GOT3 (cell line): ENCODE measurements at places on chromosomes 13 and 19.
A peak's percentile ranks its signal among the peaks of the same experiment; 100 is the strongest.

GRCh38 chr19:5690955-5691821 is 1.1 kb downstream of the RPL36 start:
- DNase-seq, result no peak

DNA sequence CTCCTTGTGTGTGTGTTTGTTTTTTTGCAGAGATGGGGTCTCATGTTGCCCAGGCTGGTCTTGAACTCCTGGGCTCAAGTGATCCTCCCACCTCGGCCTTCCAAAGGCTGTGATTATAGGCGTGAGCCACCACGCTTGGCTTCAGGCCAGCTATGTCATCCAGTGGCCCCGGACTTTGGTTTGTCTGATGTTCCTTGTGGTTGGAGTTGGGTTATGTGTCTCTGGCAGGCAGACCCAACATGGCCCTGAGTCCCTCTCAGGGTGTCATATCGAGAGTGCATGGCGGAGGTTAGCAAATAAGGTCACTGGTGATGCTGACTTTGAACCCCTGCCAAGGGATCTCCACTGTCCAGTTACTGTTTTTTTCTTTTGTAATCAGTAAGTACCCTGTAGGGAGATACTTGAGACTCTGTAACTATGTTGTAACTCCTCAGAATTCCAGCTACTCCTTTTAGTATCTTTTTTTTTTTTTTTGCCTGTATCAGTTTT is 37.3 kb downstream of the SMARCA4 start:
- DNase-seq, result no peak

DNA sequence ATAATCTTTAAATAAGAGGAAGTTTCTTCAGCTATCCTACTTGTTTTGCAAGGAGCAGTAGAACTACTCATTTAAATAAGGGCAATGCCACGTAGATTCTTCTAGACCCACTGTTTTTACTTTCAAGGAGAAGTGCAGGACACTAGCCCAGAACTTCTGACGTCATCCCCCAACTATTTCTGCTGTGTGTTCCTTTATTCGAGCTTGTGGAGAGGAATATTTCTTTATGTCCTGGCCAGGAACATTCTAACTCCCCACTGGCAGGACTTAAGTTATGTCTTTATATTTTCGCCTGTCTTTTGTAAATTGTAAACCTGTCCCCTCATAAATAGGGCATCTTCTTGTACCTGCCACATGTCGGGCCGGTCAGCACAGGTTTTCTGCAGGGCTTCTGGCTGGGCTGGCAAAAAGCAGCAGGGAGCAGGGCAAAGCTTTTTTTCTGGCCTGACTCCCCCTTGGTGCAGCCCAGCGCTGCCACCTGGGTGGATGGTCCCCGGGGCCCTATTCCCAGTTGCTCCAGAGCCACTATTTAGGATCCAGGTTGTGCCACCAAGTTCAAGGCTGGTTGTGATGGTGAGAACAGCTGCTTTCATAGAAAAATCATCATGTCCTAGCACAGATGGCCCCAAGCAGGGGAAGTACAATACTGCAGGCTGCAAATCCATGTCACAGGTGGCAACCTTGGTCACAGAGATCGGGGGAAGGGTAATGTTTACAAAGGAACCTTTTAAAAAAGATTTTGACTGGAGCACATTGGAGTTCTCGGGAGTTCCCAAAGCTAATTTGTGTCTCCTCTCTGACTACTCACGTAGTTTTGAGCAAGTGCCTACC is 1.8 kb downstream of the MBNL2 start:
- no peak for DNase-seq

DNA sequence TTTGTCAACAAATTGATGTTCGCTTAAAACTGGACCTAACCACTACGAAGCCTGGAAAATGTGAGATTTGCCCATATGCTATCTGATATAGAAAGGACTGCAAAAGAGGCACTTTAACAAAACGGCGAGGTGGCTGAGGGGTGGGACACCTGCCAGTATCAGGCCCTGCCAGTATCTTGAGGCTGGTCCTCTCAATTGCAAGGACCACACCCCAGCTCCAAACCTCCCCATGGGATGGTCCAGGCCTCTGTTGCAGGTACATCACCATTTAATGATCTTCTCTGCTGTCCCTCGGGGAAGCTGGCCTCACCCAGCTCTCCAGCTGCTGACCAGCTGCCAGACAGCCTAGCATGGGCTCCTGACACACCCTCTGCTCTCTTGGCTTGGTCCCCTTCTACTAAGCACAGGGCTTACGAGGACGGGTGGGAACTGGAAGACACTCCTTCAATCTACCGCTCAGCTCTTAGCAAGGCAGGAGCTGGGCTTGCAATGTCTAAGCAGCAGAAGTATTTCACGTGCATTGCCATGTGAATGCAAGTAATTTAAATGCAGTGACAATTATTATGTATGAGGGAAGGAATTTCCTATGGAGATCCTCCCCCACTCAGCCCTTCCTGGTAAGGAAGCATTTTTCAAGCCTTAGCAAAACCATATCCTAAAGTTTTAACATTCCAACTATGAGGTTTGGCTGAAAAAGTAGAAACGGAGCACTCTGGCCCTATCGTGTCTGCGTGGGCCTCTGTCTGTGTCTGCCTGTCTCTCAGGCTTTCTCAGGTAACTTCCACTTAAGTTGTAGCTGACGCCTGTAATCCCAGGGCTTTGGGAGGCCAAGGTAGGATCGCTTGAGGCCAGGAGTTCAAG is 63.9 kb downstream of the LATS2 start:
- DNase-seq, result no peak

GRCh38 chr19:38893341-38893771 is 6.1 kb downstream of the SIRT2 start:
- DNase-seq, result no peak

- DNase-seq, result no peak
Measured at GRCh38 chr13:46834657-46835056, 37.7 kb upstream of the ESD start.

DNA sequence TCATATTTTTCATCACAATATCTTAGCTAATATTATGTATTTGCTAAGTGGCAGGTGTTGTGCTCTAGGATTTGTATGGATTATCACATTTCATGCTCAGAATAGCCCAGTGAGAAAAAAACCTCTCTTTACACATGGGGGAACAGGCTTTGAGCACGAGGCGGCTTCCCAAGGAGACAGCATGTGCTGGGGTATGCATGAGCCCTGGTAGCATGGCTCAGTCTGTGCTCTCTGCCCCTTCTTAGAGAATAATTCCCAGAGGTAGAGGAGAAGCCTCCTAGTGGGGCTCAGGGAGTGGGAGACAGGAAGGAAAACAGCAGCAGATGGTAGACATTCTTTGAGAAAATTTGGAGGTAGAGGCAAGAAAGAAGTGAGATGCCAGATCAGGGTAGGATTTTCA is 31.6 kb downstream of the RNASEH2B start:
- DNase-seq, result no peak

DNA sequence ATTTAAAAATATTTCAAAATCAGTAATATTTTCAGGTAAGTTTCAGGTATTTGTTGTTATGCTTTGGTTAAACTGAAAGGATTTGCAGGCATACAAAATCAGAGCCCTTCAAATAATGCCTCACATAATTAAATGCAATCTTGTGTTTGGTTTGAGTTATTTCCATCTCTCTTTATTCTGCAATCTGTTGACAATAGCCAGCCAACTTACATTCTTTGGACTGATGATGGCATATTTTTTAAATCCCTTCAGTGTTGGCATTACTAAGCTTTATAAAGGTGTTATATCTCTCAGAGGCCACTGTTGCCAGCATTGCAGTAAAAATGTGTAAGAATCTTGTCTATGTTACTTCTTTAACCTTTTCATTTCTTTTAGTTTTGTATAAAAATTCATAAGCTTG is 257.2 kb upstream of the RFC3 start:
- DNase-seq, result no peak

GRCh38 chr13:74794147-74794546 is 659.9 kb upstream of the KLF12 start:
- no peak for DNase-seq

DNA sequence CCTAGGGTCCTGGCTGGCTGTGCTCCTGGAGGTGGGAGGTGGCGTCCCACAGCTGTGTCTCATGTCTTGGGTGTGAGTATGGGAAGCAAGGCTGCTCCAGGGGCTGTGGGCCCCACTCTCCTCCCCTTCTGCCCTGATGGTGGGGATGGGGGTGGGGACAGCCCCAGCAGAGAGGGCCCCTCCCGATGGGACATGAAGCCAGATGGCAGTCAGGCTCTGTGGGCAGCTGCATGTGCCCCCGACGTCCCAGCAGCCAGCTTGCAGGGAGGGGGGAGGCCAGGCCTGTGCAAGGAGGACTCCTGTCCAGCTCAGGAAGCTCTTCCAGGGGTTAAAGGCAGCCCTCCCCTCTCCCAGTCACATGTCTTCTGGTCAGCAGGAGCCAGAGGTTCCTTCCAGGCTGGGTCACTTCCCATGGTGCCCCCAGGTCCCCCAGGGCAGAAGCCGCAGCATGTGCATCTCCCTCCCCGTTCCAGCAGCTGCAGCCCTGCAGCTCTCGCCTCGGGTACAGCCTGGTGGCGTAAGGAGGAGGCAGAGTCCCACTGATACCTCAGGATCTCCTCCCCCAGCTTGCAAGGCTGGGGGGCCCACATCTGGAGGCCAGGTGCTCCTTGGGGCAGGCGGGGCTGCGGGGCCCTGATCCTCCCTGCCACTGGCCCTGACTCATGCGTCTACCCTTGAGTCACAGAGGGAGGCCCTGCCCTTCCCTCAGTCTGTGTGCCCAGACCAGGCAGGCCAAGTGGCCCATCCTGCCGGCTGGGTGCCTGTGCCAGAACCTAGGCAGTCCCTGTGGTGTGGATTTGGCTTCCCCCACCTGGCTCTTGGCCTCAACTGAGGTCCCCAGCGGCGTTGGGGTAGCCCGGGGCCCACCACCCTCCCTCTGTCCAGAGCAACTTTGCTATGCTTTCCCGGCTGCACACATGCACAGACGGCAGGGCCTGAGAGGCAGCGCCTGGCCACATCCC is 13.0 kb downstream of the YIPF2 start:
- peak; percentile 36 for DNase-seq

DNA sequence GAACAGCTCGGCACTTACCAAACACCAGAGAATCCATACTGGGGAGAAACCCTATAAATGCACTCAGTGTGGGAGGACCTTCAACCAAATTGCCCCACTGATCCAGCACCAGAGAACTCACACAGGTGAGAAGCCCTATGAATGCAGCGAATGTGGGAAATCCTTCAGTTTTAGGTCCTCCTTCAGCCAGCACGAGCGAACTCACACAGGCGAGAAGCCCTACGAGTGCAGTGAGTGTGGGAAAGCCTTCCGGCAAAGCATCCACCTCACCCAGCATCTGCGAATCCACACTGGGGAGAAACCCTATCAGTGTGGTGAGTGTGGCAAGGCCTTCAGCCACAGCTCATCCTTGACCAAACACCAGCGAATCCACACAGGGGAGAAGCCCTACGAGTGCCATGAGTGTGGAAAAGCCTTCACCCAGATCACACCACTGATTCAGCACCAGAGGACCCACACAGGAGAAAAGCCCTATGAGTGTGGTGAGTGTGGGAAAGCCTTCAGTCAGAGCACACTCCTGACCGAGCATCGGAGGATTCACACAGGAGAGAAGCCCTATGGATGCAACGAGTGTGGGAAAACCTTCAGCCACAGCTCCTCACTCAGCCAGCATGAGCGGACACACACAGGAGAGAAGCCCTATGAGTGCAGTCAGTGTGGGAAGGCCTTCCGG is 8.3 kb downstream of the ZNF135 start:
- DNase-seq, result no peak

GRCh38 chr13:110560601-110561343 is 750 bp downstream of the RAB20 start:
- no peak for DNase-seq

DNA sequence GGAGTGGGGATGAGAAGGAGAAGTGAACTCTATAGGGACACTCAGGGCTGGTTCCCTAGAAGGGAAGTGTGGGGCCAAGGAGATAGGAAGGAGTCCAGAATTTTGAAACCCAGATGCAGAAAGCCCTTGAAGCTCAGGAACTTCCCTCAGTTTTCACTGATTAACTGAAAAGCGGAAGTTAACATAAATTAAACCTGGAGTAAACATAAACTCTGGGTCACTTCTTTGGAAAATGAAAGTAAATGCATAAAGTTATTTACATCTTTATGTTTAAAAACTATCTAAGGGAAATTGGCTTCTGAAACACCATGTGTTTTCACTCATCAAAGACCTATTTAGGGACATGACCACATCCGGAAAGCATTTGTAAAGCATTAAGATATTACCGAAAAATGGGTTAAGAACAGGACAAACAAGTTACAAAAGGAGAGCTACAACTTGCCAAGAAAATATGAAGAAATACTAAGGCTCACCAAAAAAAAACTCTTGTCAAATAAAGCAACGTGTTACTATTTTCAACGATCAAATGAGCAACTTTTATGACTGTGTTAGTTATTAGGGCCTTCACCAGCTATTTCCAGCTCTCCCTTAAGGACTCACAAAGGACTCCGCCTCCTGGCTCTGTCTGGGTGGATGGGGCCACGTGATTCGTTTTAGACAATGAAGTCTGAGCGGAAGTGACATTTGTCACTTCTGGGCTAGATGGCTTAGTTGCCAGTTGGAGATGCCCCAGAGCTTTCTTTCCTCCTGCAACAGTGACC is 439.1 kb upstream of the ZNF507 start:
- DNase-seq, result no peak

DNA sequence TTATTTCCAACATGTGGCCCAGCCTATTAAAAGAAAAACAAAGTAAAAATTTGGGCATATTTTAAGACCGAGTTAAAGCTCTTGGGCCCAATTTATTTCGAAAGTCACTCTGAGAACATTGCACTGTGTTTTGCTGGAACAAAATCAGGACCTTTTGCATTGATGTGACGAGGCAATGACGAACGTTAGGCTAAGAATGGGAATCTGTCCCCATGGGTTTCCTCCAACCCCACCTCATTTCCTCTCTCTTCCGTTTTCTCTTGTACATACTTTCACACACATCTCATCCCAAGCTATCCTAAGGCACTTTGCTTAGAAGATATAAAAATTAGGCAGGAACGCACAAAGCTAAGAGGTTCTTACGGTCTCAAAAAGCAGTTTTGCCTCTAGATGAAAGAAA is 22.1 kb downstream of the EDNRB start:
- DNase-seq, result no peak

DNA sequence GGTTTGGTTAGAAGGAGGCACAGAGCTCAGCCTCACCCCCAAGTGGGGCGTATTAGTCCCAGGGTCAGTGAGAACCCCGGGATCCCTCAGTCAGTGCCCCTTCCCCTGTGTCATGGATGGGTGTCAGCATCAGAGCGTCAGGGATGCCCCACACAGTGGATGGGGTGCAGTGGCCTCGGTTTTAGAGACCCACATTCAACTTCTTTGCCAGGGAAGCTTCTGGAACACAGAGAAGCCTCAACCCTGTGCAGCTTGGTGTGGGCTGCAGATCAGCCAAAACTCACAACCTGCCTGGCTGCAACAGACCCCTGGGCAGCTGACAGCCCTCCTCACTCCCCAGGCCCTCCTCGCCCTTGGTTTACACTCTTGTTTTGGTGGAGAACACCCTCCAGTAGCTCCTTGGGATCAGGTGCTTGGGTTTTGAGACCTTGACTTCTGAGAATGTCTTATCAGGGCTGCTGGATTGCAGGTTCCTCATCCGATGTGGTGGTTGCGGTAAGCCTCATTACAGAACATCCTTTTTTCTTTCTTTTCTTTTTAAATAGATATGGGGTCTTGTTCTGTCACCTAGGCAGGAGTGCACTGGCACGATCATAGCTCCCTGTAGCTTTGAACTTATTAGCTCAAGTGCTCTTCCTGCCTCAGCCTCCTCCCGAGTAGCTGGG is 11.0 kb downstream of the ZNF333 start:
- DNase-seq, result no peak
